Activated T-cell treated with anti-CD3 and anti-CD28 coated beads, Interleukin-2, amount 50 U/mL, for 4 hours (primary cell): ENCODE measurements at places on chromosomes 2 and 18. TPM values are rescaled to one million over a fixed set of nuclear protein-coding genes. Genes with fewer than 3 reads are reported as not detected.

- no peak for DNase-seq
Measured at GRCh38 chr2:184558713-184559464, 39.4 kb upstream of the ZNF804A start.

GRCh38 chr2:47645246-47645645 is 137.7 kb upstream of the MSH6 start:
- no peak for DNase-seq

DNA sequence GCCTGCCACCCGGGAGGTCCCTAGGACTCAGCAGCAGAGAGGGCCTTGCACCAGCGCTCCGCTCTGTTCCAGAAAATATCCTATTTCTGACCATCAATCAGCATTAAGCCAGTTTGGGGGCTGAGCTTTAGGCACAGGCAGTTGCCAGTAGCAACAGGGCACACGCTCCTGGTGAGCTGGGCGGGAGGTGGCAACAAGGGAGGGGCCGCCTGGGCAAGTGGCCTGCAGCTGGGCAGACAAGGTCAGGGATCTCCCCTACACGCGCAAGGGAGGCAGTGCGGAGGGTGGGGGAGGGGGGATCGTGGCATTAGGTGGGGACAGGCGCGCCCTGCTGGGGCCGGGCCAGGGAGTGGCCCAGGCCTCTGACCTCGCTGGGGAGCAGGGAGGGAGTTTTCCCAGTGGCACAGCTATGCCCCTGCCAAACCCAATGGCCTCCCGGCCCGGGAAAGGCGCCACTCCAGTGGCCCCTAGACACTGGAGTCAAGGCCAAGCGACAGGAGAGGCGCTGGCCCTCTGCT is 302.8 kb downstream of the NCKAP5 start:
- DNase-seq, result no peak

DNA sequence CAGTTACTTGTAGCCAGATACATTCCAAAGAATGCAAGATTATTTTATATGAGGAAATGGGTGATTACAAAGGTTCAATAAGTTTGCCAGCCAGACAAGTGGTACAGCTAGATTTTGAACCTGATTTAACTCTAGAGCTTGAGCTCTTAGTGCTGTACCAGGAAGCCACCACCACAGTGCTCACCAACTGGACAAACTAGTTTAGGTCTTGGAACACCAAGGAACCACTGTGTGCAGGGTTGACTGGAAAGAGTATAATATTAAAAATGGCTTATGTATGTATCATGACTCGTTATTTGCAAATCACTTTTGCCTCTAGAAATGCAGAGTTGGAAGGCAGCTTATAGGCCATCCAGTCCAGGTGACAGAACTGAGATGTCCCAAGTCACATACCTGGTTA is 177.2 kb downstream of the TXNL1 start:
- DNase-seq, result no peak

Gene RBFA
- total RNA-seq, result 52.3 TPM

Gene PAX3
- not detected for total RNA-seq

Gene HRH4
- total RNA-seq, result 0.41 TPM
